Activated CD8-positive, alpha-beta memory T cell treated with anti-CD3 and anti-CD28 coated beads for 24 hours (primary cell): ENCODE measurements at places on chromosomes 7 and 10.

DNA sequence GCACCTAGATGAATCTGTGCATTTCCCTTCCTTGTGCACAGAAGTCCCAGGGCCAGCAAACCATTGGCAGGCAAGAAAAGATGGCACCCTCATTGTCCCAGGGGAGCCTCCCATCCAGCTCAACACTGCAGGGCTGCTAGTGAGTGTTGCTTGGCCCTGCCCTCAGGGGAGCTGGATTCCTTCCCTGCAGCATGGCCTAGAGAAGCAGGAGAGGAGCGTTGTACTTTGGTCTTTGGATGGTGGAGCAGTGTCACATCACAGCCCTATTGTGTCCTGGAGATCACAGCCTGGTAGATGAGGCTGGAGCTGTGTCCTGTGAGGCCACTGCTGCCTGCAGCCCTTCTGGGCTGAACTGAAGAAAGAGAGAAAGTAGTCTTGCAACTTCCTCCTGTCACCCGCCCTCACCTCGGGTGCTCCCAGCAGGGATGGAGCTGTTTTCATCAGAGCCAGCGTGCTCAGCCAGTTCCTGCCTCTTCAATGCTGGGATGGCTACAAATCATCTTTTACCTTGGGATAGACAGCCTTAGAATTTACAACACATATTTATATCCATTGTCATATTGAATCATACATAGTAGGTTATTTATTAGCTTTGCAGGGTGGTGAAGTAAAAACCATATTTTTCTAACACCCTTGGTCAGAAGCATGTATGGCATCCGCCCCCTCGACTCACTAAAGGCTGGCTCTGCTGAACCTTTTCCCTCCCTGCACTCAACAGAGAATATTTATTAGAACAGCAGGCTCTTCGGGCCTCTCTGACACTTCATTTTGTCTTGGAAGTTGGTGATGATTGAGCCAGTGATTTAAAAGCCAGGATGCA is 43.1 kb upstream of the FAM180A start:
- DNase-seq, result no peak

DNA sequence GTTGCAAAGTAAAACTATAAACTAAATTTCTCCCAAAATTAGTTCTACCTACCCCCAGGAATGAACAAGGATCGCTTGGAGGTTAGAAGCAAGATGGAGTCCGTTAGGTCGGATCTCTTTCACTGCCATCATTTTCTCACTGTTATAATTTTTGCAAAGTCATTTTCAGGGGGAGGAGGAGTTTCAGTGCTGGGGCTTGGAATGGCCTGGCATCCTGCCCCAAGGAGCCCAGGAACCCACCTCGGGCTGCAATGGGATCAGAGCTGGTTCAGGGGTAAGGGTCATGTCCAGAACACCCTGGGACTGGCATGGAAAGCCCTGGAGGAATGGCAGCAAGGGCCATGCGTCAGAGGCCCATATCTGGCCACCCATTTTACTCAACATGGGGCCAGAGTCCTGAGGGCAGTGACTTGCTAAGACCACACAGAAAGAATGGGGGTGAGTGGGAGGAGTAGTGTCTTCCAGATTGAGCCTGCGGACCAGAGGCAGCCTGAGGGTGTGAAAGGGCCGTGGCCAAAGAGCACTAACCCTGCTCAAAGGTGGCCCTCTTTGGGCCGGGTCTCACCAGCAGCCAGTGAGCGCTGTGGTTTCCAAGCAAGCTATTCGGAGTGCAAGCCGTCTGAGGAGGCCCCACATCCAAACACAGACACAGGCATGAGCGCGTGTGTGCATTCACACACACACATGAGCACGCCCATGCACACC is 31.8 kb downstream of the GPRIN2 start:
- no peak for DNase-seq

DNA sequence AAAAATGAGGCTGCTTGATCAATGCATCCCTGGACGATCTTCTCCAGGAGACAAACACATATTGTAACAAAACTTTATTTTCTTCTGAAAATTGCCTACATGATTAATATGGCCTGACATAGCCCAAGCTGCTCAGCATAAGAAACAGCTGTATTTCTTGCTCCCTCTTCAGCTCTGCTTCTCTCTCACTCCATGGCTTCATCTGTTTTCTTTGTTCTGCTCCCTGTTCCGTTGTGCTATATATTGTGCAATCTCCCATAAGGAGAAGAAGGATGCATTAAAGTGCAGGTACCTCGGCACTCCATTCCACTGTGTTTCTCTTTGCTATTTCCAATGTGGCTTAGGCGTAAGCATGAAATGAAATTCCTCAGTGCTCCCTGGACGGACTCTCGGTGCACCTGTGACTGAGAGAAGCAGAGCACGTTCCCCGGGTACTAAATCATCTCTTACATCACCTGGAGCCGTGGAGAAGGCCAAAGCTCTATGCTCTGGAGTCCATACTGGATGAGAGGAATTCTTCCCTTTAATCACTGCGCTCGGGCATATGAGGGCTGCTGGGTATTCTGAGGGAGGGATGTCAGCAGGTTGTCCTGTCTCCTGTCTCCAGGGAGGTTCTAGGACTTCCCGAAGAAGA is 254.3 kb downstream of the GALNT17 start:
- DNase-seq, result no peak

DNA sequence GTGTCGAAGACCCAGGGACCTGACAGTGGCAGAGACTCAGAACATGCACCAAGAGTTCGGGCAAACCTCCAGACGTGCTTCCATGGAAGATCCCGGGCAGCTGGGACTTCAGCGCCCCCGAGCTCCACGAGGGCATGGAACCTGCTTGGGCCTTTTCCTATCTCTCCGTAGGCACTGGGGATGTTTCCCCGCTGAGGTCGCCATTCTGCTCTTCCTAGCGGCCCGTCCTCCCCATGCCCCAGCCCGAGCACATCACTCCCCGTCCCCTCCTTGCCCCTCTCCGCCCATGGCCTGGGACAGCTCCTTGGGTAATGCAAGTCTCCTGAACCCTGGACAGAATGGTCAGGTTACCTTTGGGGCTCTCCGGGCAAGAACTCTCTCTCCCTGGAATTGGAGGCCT is 32.3 kb upstream of the SHH start:
- no peak for DNase-seq

- DNase-seq, result no peak
Measured at GRCh38 chr10:3699916-3700315, 85.1 kb downstream of the KLF6 start.

GRCh38 chr7:30474485-30474884 is 4.1 kb downstream of the NOD1 start:
- DNase-seq, result no peak

DNA sequence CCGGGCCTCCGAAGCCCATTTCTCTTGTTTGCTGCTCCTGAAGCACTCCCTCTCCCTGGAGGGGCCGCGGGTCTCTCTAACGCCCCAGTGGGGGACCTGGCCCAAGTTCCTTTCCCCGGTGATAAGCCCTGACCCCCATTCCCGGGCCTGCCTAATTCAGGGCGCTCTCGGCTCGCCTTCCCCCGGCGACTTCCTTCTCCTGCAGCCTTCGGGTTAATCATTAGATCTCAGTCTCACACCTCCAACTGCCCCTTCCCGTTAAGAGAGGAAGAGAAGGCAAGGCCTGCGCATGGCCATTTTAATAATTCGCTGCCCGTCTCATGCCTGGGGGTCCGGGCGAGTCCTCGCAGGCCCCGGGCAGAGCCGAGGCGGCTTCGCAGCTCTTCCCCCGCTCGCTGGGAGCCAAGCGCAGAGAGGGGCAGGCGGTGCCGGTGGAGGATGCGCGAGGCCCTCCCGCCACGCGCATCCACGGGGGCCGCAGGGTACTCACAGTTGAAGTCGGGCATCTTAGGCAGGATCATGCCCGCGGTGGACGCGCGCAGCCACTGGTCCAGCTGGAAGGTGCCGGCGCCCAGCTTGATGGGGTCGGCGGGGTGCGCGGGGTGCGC is 1.2 kb downstream of the MNX1 start:
- DNase-seq, result peak; percentile 58

GRCh38 chr7:110877016-110877415 is 213.9 kb upstream of the LRRN3 start:
- DNase-seq, result no peak

DNA sequence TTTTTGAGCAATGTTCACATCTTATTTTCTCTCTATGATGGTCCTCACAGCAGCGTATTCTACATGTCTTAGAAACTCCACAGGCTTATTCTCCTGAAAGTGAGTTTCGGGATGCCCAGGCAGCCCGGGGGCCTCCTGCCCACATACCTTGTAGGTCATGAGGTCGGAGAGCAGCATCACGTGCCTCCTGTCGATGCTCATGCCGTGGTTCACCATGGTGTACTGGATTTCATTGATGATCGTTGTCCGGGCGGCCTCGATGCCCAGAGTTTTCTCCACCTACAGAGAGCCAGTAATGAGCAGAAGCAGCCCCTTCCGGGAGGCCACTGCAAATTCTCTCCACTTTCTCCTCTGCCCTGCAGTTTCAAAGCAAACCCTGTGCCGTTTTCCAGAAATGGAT is 48.0 kb downstream of the POLR3A start:
- DNase-seq, result no peak

DNA sequence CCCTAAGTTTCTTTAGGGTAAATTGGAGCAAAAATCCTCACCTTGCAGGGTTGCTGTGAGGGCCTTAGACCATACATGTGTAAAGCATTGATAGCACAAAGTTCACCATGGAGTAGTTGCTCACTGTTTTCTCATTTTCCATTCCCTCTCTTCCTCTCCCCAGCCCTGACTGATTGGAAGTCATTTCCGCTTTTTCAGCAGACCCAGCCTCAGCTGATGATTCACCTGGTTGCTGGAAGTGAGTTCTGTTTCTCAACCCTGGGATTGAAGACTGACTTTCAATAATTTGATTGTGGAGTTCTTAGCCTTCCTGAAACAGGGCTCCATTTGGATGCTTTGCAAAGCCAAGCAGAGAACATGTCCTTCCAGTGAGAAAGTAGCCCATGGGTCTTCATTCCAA is 107.0 kb downstream of the PLXNA4 start:
- no peak for DNase-seq

- no peak for DNase-seq
Measured at GRCh38 chr10:112139176-112139575, 44.4 kb downstream of the GPAM start.
